ENCODE measurements at places on chromosomes 16 and 17.
A peak's percentile ranks its signal among the peaks of the same experiment; 100 is the strongest.

- DNase-seq: no peak
Observed at GRCh38 chr16:4925791-4926190, 11.2 kb downstream of the PPL start.

DNA sequence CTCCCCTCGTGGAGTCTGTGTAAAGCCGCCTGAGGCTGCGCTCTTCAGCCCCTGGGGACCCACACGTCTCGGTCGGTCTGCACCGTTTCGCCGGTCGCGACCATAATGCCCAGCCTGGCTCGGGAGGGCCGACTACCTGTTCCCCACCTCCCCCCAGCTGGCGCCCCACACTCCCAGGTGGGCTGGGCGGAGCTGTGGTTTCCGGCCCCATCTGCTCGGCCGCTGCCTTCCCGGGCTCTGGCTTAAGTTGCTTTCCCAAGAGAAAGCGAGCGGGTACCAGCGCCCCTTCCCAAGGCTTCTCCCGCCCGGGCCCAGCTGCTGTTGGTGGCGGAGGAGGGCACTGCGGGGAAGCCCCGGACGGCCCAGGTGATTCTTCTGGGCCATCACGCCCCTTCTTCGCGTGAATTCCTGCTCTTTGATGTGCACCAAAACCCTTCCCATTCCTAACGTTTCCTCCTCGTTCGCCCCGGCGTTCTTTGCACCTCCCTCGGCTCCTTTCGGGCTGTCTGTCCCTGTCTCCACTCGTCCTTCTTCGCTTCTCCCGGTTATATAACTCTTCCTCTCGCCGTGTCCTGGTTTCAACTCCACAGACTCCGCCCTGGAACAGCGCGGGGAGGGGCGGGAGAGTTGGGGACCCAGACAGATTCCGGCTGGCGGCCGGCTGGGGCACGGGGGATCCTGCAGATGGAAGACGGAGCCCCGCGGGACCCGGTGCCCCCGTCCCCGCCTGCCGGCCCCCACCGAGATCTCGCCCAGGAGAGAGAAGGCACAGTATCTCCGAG is 2.0 kb downstream of the KDM6B start:
- peak; percentile 31 for DNase-seq

GRCh38 chr16:11104168-11105037 is 151.6 kb downstream of the SOCS1 start:
- no peak for DNase-seq

DNA sequence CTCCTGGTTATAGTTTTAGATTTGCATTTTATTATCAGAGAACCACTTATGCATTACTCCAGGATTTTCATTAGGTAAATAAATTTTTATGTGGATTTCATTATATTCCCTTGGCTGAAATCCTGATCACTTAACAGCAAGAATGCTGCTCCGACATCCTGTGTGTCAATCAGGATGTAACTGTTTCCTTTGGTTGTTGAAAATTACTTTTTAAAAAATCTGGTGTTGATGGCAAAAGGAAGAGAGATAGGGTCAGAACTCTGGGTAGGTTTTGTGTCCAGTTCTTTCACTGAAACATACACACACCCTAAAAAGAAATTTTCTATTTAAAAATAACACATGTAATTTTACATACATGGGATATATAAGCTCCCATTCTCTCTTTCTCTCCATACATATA is 30.9 kb downstream of the ZNF423 start:
- DNase-seq: no peak

- DNase-seq: no peak
Observed at GRCh38 chr16:79421126-79421525, 179.4 kb downstream of the MAF start.

DNA sequence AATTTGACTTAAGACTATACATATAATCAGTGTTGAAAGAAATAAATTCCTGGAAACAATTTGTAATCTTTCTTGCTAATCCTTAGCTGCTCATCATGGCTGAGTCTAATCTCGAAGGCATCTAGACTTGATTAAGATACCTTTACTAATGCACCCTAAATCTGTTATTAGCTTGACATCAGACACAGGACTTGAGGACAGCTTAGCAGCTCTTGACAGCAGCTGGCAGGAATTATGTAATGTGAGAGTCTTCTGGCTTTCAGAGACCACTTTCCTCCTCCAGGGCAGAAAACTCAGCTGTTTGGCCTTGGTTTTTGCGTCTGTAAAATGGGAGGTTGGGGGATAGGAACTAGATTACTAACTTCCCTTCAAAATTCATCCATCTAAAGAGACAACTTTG is 7.1 kb upstream of the MPP2 start:
- DNase-seq: no peak

- DNase-seq: no peak
Observed at GRCh38 chr17:39846205-39846604, 17.9 kb downstream of the IKZF3 start.

GRCh38 chr17:76840443-76840767 is 27.8 kb upstream of the MGAT5B start:
- DNase-seq: no peak

DNA sequence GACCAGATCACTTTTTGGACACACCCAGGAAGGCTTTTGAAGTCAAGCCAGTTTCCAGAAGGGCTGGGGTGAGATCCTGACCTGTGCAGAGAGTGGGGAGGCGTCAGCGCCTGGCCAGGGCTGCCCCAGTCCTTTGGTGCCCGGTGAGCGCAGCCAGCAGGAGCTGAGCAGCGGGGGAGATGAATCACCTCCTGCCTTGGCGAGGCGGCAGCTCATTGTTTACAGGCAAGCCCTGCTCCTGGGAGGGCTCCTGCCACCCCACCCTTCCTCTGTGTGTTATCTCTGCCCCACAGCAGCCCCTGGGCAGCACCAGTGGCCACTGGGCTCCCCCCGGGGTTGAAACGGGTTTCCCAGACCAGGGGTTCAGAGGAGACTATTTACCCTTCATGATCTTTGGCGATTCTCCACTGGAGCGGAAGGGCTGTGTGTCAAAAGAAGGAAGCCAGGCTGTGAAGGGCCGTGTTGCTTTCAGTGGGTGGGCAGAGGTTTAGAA is 14.1 kb upstream of the ITGB4 start:
- no peak for DNase-seq

- DNase-seq: no peak
Observed at GRCh38 chr16:7361416-7362129, 28.9 kb downstream of the RBFOX1 start.

DNA sequence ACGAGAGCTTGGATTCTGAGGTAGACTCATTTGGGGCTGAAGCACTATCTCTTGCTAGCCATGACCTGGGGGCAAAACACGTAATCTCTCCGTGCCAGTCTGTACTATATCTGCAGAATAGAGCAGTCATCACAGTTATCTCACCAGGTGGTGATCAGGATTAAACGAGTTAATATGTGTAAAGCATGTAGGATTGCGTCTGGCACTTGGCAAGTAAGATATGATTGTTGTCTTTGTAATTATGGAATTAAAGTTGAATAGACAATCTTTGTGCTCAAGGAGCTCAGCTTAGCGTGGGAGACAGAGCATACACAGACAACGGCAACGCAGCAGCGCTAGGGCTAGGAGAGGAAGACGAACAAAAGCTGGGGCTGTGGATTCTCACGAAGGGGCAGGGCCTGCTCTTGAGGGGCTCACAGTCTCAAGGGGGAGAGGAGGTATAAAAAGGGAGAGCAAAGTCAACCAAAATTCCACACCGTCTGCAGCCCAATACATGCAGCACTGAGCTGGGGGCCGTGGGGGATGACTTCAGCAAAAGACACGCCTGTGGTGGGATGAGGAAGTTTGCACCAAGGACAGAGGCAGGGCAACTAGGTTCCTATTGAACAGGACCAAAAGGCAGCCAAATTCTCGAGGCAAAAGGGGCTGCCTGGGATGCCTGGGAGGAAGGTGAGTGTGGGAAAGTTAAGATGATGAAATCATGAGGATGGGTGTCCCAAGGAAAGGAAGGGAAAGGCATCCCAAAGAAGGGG is 68.6 kb downstream of the SDK2 start:
- DNase-seq: no peak

DNA sequence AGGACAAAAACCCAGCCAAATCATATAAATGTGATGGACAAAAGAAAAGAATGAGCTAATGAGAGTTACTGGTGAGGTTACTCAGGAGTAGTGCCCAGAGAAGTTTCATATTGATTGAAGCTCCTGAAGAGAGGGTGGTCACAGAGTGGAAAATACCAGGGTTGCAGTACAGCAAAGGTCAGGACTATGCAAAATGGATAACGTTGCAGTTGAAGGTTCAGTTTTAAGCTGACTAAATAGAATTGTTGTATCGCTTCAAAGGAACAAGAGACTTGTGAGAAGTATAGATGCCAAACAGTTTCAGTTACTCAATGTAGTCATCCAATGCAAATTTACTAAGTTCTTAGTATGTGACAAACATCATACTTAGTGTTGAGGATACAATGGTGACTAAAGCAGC is 47.1 kb downstream of the ABCA8 start:
- DNase-seq: no peak

GRCh38 chr16:71954699-71955195 is 45.5 kb downstream of the PKD1L3 start:
- no peak for DNase-seq

GRCh38 chr16:3879258-3879886 is 1.1 kb downstream of the CREBBP start:
- DNase-seq: no peak

GRCh38 chr16:84471966-84472365 is 32.5 kb downstream of the MEAK7 start:
- no peak for DNase-seq

DNA sequence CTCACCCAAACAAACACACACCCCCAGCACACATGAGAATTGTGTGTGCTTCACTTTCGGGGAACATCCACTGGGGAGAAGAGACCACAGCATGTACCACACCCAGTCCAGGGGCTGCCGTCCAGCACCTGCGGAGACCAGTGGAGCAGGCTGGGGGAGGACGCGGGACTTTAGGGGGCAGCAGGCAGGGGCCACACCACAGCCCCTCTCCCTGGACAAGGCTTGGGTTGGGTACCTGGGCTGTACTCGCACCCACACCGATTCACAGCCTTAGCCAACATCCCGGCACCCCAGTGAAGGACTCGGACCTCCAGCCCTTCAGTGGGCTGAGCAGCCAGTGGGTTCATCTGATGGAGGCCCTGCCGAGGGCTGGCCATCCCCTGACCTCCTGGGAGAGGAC is 63.3 kb downstream of the RBFOX3 start:
- DNase-seq: no peak

DNA sequence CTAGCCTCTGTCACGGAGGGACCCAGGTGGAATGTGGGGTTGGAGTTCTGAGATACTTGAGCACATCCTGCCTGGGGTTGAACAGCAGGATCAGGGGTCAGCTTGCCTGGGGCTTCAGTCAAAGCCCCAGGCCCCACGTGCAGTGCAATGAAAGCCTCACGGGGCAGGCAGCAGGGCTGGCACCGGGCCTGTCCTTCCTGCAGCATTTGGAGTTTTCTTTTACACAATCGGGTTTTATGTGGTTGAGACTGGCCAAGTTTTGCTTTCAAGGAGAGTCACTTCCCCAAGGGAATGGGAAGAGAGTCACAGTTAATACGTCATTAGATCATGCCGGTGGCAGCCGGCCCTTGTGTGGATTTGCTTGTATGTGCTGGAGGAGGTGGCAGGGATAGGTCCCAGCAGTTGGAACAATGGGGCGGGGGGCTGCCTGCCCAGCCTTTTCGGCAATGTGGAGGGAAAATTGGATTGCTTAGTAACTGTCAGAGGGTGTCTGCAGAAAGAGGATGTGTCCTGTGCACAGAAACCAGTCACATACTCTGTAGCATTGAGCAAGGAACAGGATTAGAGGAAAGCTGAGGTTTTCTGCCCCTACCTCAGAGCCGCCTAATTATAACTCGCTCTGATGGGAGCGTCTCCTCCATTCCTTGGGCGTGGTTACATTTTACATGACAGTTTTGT is 4.5 kb downstream of the RMI2 start:
- DNase-seq: no peak

DNA sequence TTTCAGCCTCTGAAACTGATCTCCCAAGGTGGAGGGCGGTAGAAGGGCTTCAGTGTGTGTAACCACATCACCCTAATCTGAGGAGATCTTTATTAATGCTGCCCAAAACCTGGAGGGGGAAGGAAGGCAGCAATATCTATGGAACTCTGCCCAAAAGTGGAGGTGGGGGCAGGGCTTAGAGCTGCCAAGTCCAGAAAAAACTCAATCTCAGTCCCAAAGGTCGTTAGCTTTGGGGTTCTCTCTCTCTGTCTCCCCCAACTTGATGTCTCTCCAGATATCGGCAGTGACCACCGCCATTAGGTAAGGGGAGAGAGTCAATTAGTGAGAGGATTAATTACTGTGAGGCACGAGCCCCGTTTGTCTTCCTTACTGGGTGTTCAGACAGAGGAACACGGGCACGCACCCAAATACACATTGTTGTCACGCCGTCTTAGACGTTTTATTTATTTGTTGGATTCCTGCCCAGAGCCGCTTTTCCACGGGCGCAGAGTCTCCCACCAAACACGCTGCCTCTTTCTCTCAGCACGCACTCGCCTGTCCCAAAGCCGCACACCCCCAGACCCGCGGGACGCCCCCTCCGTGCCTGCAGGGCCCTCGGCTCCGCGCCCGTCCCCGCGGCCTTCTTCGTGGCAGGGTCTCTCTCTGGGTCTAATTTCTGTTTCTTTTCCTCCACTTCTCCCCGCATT is 5.4 kb upstream of the LHX1 start:
- no peak for DNase-seq

GRCh38 chr16:57083485-57084126 is 8.8 kb upstream of the CPNE2 start:
- DNase-seq: no peak

- no peak for DNase-seq
Observed at GRCh38 chr16:87830673-87831420, 38.5 kb downstream of the SLC7A5 start.

DNA sequence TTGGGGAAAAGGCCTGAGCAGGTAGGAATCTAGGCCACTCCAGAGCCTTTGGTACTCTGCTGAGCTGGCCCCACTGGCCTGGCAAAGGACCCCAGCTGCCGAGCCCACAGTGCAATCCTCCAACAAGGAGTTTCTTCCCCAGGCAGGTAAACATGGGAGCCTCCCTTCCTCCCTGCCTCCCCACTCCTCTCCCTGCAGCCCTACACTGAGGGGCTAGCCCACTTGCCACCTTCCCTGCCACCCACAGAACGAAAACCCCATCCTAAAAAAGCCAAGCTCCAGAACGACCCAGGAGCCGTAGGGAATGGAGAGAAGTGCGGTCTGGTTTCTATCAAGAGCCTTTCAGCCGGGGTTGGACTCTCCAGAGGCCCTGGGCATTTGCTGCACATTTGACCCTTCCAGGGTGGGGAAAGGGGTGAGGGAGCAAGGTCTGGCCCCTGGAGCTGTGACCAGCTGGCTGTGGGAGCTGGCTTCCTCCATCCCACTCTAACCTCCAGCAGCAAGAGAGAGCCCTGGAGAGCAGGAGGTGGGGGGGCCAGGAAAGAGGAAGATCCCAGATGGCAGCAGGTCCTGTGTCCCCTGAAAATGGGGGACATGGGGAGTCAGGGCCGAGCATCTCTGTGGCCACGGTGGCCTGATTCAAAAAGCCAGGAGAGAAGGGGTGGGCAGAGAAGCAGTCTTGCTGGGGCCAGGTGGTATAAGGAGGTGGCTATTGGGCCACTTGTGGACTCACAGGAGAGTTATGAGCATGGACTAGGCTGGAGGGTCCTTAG is 1.3 kb downstream of the HID1 start:
- no peak for DNase-seq

GRCh38 chr17:64084086-64084939 is 45.6 kb downstream of the ERN1 start:
- no peak for DNase-seq

- DNase-seq: no peak
Observed at GRCh38 chr17:72182371-72182873, 61.6 kb downstream of the SOX9 start.
